ENCODE measurements at places on chromosomes 13 and 19.

GRCh38 chr13:99064624-99065234, 86.9 kb upstream of the DOCK9 start:
- DNase-seq = no peak

GRCh38 chr13:112891477-112892401, 77.3 kb upstream of the MCF2L start:
- DNase-seq = no peak

- DNase-seq = no peak
Observed at GRCh38 chr13:105798541-105798940, 736.9 kb downstream of the EFNB2 start.

DNA sequence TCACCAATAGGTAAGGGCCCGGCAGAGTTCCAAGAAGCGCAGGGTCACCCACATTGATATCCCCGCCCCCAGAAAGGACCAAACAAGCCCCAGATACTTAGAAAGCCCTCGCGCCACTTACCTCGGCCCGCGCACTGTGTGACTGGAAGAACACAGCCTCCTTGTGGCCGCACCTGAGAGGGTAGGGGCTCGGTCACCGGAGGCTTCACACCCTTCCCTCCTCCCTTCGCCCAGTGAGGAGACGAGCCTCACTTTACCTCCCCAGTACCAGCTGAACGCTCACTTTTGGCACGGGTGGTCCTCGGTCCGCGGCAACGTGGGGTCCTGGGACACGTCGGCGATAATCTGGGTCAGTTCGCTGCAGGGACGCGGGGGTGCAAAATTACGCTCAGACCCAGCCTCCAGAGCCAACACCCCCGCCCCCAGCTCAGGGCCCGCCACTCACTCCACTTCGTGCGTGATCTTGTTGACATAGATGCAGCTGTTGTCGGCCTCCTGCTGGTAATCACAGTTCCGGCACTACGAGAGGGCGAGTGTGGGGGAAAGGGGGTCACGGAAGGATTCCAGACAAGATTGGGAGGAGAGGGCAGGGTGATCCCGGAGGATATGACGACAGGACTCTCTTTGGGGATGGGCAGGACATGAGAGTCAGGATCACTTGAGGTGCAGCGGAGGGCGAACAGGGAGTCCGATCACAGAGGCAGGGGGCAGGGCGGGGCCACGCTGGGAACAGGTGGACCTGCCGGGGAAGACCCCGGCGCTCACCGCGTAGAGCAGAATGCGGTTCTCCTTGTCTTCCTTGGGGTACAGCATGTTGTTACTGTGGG, 568 bp downstream of the POLR2I start:
- no peak for DNase-seq

GRCh38 chr13:99265162-99265800, 7.1 kb upstream of the GPR18 start:
- DNase-seq = no peak

DNA sequence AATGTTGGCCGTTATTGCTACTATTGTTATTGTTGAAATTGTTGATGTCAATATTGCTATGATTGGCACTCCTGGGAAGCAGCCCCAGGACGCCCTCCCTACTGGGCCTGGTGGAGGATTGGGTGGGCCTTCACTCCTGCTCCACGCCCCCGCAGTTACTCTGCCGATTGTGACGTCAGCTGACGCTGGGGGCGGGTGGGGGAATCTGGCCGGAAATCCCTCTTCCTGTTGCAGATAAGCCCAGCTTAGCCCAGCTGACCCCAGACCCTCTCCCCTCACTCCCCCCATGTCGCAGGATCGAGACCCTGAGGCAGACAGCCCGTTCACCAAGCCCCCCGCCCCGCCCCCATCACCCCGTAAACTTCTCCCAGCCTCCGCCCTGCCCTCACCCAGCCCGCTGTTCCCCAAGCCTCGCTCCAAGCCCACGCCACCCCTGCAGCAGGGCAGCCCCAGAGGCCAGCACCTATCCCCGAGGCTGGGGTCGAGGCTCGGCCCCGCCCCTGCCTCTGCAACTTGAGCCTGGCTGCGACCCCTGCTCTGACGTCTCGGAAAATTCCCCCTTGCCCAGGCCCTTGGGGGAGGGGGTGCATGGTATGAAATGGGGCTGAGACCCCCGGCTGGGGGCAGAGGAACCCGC, at the start of gene ETV2:
Gene ETV2 (plus strand): TSS at position 231 of the 637 bp plus-strand sequence. CDS start 716 bp downstream, outside the sequence.
- DNase-seq = no peak

DNA sequence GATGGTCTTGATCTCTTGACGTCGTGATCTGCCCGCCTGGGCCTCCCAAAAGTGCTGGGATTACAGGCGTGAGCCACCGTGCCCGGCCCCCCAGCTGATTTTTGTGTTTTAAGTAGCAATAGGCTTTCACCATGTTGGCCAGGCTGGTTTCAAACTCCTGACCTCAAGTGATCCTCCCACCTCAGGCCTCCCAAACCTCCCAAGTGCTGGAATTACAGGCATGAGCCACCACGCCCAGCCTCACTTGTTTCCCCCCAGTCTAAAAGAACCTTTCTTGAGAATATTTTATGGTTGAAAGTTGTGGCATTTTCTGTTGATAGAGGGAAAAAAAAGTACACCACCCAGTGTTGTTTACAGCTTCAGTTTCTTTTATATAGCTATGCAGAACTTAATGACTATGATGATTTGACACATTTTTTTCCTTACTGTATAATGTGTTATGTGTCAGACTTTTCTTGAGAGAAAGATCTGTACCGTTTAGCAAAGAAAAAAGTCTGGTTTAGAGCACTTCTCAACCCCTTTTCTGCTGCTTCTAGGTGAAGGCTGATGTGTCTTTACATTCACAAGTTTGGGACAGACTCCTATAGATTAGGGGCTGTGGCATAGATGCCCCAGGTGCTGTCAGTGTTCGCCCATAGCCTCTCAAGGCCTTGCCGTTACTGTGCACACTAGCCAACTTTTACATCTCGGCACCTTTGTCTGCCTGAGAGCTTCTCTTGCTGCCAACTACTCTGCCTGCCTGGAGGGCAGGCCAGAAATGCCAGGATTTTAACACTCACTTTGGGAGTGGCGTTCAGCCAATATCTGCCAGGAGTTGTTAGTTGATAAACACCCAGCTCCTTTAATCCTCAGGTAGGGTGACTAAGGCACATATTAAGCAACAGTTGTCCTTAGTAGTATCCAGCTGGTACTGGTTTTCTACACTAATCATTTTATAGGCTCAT, 33.0 kb downstream of the KCTD4 start:
- no peak for DNase-seq

GRCh38 chr19:45507872-45508416, 665 bp downstream of the VASP start:
- DNase-seq = no peak

- no peak for DNase-seq
Observed at GRCh38 chr13:50787316-50788195, 55.9 kb downstream of the DLEU7 start.

GRCh38 chr19:42290523-42291434, 11.2 kb upstream of the PRR19 start:
- DNase-seq = no peak

GRCh38 chr13:42865768-42866102, 84.4 kb downstream of the FAM216B start:
- no peak for DNase-seq

DNA sequence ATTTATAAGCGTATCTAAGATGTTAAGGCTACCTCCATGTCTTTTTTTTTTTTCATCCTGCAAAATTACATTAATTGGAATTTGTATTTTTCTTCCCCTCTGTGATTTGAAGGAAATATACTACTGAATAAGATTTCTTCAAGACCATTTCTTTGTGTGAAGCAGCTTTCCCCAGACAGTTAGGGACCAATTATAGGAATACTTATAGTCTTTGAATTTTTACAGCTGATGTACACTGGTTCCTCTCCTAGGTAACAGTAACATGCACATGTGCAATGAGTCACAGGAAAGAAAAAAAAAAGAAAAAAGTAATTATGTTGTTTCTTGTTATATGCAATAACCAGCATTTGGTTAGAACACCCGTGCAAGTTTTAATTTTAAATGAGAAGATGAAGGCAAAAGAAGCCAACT, 82.0 kb downstream of the PCDH9 start:
- DNase-seq = no peak

- no peak for DNase-seq
Observed at GRCh38 chr13:112638919-112639318, 50.9 kb upstream of the ATP11A start.

GRCh38 chr13:46578590-46578975, 25.6 kb downstream of the LRCH1 start:
- DNase-seq = no peak

DNA sequence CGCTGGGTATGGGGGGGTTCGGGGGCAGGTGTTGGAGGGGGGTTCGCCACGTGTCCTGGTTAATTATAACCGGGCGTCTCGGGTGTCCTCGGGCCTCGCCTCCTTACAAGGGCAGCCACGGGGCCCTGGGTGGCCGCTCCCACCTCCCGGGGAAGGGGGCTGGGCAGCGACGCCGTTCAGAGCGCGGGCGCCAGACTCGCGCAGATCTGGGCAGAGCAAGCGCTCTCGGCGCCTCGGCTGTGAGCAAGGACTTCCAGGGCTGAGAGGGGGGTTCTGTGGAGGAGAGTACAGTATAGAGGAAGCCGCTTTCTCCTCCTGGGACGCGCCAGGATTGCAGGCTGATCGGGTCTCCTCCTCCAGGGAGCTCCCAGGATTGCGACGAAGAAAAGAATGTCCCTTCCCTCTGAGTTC, 1.0 kb upstream of the CKM start:
- DNase-seq = no peak

DNA sequence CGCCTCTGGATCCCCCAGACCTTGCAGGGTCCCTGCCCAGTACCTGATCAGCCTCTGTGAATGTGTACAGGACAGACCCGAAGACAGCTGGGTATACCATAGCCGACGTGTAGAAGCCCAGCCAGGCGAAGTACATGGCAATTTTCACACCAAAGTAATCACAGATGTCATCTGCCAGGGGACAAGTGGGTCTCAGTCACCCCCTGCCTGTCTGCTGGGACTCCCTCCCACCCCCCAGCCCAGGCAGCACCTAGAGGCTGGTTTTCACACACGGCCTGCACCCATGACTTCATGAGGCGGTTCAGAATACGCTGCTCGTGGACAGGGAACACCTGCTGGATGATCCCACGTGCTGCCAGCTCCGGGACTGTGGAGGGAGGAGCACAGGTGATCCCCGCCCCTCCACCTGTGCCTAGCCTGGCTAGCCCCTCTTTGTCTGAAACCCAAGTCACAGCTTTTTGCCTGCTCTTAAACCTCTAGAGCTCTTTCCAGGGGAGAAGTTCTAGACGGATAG, 3.6 kb downstream of the ANO8 start:
- DNase-seq = no peak

DNA sequence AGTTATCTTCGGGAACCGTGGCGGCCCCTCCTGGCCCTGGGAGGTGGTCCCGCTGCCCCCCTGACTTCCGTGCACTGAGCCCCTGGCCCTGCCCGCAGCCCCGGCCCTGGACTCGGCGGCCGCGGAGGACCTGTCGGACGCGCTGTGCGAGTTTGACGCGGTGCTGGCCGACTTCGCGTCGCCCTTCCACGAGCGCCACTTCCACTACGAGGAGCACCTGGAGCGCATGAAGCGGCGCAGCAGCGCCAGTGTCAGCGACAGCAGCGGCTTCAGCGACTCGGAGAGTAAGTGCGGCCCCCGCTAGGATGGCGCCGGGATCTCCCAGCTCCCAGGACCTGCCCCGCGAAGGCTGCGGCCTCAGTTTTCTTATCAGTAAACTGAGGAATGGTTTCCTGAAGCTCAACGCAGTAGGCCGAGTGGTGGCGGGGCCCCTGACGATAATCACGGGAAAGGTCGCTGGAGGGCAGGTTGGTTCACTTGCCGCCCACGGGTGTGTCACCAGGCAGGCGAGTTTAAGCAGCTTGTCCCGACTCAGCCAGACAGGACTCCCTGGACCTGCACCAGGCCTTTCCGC, 924 bp downstream of the RGCC start:
- no peak for DNase-seq

- no peak for DNase-seq
Observed at GRCh38 chr13:33487575-33488243, 202.2 kb upstream of the STARD13 start.

GRCh38 chr19:17623224-17623935, 64.8 kb downstream of the UNC13A start:
- no peak for DNase-seq

GRCh38 chr13:113065406-113066141, 40.0 kb upstream of the F7 start:
- DNase-seq = no peak

DNA sequence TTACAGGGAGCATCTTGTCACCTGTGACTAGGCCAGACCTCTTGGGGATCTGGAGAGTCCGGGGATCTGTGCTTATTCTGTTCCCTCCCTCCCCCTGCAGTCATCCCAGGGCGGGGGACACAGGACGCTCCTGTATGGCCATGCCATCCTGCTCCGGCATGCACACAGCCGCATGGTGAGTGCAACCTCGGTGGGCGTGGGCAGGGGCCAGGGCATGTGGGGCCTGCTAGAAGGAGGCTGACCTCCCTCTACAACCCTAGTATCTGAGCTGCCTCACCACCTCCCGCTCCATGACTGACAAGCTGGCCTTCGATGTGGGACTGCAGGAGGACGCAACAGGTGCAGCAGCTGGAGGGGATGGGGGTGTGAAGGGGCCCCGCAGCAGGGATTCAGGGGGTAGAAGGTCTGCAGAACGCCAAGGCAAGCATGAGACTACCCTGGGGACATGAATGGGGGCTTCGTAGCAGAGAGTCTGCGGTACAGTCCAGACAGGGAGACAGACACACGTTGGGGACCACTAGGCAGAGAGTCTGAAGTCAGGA, 10.0 kb downstream of the RYR1 start:
- DNase-seq = no peak

- no peak for DNase-seq
Observed at GRCh38 chr19:1256646-1257474, 8.5 kb downstream of the MIDN start.

- DNase-seq = no peak
Observed at GRCh38 chr13:112062571-112063570, 4.1 kb upstream of the SOX1 start.

GRCh38 chr13:21234526-21234925, 58.1 kb downstream of the MRPL57 start:
- no peak for DNase-seq

- DNase-seq = no peak
Observed at GRCh38 chr13:84479656-84480055, 597.4 kb upstream of the SLITRK1 start.

DNA sequence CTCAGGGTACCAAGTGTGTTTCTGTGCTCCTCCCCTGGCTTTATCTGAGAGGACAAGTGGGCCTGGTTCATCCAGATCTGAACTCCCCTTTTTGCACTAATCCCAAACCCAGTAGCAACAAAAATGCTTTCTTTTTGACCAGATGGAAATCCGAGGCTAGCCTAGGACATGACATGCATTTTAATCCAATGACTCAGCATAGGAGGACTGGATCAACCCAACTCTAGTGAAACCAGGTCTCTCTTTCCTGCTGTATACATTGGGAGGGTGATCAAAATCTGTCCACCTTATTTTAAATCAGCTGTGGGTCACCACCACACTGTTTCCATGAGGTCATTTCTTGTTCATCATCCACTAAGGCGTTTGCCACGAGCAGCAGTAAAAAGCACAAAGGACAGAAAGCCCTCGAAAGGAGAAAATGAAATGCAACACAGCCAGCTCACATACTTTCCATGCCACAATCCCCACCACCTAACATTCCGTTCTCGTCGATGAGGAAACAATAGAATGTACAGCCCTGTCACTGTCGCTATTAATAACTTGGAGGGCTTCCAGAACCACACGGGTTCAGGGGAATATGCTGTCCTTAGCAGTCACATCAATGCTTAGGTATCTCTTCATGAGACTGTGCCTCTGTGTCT, 543.0 kb downstream of the IRS2 start:
- DNase-seq = no peak

All from D721Med (cell line).